ENCODE measurements at places on chromosomes 16 and 17. TPM values are rescaled to one million over a fixed set of nuclear protein-coding genes. Genes with fewer than 3 reads are reported as not detected.

CTF1 gene
- polyA plus RNA-seq: 8.9 TPM

TGFB1I1 gene
- polyA plus RNA-seq: 36.1 TPM

DNA sequence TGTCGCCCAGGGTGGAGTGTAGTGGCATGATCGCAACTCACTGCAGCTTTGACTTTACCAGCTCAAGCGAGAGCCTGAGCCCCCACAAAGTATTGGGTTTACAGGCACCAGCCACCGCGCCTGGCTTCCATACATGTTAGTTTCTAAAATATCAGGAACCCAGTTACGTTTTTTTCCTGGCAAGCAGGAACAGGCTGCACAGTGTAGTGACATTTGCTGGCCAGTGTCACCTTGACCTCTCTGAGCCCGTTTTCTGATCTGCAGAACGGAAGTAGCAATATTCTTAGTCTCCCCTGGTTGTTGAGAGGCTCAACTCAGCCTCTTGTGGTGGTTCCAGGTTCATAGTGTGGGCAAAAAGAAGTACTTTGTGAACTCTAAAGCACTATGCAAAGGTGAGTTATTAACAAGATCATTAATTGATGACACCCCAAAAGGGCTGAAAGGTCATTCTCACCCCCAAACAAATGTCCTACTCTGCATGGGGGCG, 15.6 kb downstream of the IGF2BP1 start:
- DNase-seq: no peak

DNA sequence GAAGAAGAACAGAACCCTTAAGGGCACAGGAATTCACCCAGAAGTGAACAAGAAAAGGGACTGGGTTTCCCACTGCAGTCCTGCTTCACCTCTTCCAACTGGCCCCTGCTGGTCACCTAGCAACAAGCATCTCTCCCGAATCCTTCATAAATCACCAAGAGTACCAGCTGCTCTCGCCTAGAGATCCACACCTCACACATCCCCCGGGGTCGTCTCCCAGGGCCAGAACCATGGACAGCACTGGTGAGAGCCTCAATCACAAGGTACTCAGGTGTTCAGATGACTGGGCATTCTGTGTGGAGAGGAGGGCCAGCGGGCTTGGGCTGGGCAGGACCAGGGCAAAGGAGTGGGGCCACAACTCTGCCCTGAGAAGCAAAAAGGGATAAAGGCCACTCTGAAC, 65.9 kb downstream of the CCT6B start:
- no peak for DNase-seq

- no peak for DNase-seq
Observed at GRCh38 chr17:5843366-5844026, 226.7 kb upstream of the WSCD1 start.

GRCh38 chr17:17783116-17783824, 53.5 kb downstream of the SREBF1 start:
- DNase-seq: no peak

- DNase-seq: no peak
Observed at GRCh38 chr17:49698005-49698404, 9.8 kb downstream of the SLC35B1 start.

DNA sequence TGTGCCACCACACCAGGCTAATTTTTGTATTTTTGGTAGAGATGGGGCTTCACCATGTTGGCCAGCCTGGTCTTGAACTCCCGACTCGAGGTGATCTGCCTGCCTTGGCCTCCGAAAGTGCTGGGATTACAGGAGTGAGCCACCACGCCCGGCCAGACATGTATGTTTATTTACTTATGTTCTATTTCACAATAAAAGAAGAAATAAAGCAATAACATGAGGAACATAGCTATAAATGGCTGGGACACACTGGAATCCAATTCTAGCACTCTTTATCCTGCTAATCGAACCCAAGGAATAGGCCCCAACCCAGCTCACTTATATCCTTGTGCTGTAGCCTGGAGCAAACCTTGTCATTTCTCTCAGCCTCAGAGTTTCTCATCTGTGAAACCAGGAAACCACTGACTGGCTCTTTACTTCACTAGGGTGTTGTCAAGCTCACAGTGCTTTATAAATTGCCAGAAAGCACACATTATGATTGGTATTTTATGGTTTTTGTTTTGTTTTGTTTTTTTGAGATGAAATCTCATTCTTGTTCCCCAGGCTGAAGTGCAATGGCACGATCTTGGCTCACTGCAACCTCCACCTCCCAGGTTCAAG, 4.3 kb upstream of the ODAD4 start:
- DNase-seq: no peak

- no peak for DNase-seq
Observed at GRCh38 chr16:12111223-12111622, 134.7 kb downstream of the SNX29 start.
